ENCODE measurements at places on chromosomes 7 and 10. TPM values are rescaled to one million over a fixed set of nuclear protein-coding genes. Genes with fewer than 3 reads are reported as not detected.

DNA sequence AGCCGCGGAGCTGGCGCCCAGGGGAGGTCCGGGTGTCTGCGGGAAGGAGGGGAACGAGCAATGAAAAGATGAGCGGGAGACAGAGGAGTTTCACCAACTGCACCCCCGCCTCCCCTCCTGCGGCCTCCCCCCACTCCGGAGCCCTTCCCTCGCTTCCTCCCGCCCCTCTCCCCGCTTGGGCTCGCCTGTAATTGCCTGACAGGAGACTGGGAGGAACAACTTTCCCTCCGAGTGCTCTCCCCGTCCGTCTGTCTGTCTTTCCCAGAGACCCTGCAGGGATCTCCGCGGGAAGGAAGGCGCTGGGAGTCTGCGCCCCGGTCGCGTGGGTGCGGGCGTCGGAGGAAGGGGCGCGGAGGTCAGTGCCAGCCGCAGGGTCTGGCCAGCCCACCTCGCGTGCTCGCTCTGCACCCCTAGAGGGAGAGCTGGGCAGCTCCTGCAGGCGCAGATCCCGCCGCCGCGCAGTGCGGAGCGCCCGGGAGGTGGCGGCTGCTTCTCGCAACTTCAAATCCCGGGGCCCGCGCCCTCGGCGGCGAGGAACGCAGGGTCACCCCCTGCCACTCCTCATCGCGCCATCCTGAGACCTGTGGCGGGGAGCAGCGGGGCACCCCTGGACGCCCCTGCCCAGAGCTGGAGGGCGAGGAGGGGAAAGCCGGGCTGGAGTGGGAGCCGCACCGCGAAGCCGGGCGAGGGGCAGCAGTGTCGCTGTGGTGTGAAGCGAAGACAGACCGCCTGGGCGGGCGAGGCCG is 511 bp upstream of the NRP1 start:
- H3K4me1 ChIP-seq = peaks cover 12% of the 10 kb centered on the region
- DNase-seq = peak; percentile 21
- no peak overlapping the region for H3K27ac ChIP-seq
- no peak overlapping the region for H3K4me3 ChIP-seq

DNA sequence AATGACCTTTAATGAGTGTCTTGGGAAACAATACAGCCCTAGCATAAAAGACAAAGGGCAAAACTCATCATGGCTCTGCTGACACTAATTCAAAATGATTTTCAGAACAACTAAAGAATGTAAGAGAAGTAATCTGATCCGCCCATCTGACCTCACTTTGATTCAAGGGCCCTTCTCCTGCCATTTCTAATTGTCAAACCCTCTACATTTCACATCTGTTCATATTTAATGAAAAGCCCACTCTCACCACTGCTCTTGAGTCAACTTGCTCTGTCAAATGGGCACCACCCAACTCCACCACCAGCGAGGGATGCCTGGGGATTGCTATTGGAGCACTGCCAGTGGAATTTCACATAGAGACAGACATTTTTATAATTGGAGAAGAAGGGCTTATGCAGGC is 639.2 kb downstream of the KCNMA1 start:
- H3K27me3 ChIP-seq = no peaks in the 10 kb centered on the region
- no peaks in the 10 kb centered on the region for H3K36me3 ChIP-seq
- no peak overlapping the region for H3K27ac ChIP-seq
- H3K4me1 ChIP-seq = no peaks in the 10 kb centered on the region
- H3K4me3 ChIP-seq = no peak overlapping the region
- DNase-seq = no peak

- no peaks in the 10 kb centered on the region for H3K27me3 ChIP-seq
- H3K4me3 ChIP-seq = no peak overlapping the region
- no peaks in the 10 kb centered on the region for H3K4me1 ChIP-seq
- DNase-seq = peak; percentile 59
Observed at GRCh38 chr10:30002426-30003266, 56.7 kb downstream of the JCAD start.

DNA sequence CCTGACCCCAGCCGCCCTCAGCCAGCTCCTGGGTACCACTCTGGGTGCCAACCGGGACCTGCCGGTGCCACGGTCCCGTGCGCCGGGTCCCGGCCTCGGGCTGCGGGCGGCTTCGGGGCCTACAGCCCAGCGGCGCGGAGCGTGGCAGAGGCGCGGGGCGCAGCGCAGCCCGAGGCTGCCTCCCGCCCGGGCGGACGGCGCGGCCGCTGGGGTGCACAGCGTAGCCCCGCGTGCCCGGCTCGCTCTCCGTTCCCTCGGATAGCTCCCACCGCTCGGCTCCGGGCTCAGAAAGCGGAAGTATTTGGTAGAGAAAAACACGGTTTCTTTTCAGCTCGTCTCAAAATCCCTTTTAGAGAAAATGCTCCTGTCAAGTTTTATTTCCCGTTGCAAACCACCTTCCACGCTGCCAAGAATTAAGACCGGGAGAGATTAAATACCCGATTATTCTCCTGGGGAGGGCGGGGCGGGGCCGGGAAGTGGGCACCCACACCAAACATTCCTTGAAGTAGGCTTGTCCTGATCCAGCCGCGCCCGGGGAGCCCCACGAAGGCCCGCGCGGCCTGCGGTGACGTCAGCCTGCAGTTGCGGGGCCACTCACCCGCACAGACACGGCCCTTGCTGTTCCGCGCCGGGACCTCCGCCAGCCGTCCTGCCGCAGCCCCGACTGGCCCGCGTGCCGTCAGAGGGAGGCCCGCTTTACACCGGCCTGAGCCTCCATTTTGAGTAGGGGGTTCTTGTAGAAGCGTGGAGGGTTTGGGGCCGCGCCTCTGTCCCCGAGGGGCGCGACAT is 7.2 kb downstream of the HOXA13 start:
- no peaks in the 10 kb centered on the region for H3K36me3 ChIP-seq
- no peak for DNase-seq
- peaks cover 78% of the 10 kb centered on the region for H3K27me3 ChIP-seq
- peak overlapping the region; percentile 14 for H3K4me3 ChIP-seq

DNA sequence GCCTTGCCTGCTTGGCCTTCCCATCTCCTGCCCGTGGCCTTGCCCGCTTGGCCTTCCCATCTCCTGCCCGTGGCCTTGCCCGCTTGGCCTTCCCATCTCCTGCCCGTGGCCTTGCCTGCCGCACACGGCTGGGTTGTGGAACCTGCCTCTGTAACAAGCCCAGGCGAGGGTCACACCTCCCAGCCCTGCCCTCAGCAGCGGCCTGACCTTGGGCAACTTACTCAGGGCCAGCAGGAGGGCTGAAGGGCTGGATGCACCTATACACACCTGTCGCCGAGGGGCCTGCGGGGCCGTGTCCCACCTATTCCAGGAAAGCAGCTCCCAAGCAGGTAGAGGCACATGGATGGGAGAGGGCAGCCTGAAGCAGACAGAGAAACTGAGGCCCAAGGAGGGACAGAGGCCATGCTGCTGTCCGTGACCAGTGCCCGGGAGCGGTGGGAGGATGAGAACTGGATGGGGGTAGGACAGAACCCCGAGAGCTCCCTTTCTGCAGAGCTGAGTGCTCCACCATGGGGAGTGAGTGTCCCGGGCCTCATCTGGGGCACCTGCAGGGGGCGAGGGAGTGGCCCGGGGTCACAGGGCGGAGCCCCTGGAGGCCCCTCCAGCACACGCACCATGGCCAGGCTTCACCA is 277.6 kb downstream of the ELFN1 start:
- DNase-seq = no peak
- no peak overlapping the region for H3K4me3 ChIP-seq
- H3K4me1 ChIP-seq = peaks cover 17% of the 10 kb centered on the region
- no peaks in the 10 kb centered on the region for H3K27me3 ChIP-seq
- H3K36me3 ChIP-seq = no peaks in the 10 kb centered on the region
- no peak overlapping the region for H3K27ac ChIP-seq

DNA sequence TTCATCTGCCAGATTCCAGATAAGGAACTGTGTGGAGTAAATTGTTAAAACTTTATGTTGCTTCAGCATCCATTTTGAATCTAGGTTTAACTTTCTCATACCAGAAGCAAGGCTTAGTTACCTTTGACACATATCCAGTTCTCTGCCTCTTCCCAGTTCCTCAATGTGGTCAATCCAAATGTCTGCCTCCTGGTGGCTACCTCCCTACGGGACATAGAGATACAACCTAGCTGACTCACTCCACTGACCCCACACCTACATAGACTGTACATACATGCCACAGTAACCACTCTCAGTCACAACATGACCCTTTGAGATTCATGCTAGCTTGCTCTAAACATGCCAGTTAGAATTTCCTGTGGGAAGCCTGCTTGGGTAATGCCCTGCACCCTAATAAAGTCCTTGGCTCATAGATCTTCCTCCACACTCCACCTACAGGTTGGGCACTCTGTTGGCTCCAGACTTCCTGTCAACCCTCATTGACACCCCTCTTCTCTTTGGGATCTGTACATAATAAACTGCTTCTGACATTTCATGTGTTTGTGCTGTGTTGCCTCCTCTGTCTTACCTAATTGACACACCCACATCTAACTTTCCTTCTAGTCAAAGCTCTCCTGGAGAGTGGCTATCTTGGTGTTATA is 278.1 kb downstream of the HTR7 start:
- no peaks in the 10 kb centered on the region for H3K36me3 ChIP-seq
- no peaks in the 10 kb centered on the region for H3K27me3 ChIP-seq
- H3K4me3 ChIP-seq = no peak overlapping the region
- DNase-seq = no peak

GRCh38 chr7:38280707-38281106 is 7.3 kb upstream of the TARP start:
- DNase-seq = no peak
- no peaks in the 10 kb centered on the region for H3K4me1 ChIP-seq
- H3K27ac ChIP-seq = no peak overlapping the region
- H3K4me3 ChIP-seq = no peak overlapping the region

GRCh38 chr7:92802406-92802805 is 34.0 kb downstream of the CDK6 start:
- no peak overlapping the region for H3K27ac ChIP-seq
- DNase-seq = no peak
- H3K4me1 ChIP-seq = no peaks in the 10 kb centered on the region
- no peak overlapping the region for H3K4me3 ChIP-seq

DNA sequence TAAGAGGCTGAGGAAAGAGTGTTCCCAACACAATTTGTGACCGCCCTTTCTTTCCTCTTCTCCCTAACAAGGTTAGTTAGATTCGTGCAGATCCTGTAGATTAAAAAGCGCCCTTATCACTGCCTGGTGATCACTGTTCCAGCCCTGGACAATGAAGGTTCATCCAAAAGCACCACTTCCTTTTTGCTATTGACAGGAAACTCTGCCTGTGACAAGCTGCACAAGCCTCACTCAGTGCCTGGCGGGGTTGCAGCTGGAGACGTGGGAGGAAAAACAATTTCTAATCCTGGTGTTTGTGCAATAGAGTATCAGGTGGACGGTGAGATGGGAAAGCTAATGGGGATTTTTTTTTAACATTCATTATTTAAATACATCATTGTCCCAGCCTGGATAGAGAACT is 105.9 kb upstream of the CAV2 start:
- no peak for DNase-seq
- H3K4me3 ChIP-seq = no peak overlapping the region
- no peak overlapping the region for H3K27ac ChIP-seq
- no peaks in the 10 kb centered on the region for H3K36me3 ChIP-seq
- no peaks in the 10 kb centered on the region for H3K4me1 ChIP-seq

DNA sequence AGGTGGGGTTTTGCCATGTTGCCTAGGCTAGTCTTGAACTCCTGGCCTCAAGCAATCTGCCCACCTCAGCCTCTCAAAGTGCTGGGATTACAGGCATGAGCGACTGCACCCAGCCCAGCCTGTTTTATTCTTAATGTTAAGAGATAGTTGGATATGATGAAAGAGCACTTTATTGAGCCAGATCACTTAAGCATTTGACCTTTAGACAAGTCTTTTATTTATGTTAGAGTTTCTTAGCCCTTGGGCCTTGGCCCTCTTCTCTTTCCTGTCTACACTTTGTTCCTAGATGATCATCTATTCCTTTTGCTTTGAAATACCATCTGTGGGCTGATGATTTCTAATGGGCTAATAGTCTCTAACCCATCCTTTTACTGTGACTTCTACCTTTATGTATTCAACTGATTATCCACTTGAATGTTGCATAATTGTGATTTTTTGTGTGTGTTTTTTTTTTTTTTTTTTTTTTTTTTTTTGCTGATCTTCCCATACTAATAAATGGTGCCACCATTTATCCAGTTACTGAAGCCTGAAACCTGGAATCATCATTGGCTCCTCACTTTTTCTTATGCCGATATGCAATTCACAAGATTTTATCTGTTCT is 34.8 kb downstream of the BTRC start:
- no peaks in the 10 kb centered on the region for H3K27me3 ChIP-seq
- H3K36me3 ChIP-seq = no peaks in the 10 kb centered on the region
- no peak for DNase-seq
- H3K4me1 ChIP-seq = no peaks in the 10 kb centered on the region

GRCh38 chr7:79790656-79791262 is 337.3 kb upstream of the MAGI2 start:
- H3K27me3 ChIP-seq = no peaks in the 10 kb centered on the region
- no peak overlapping the region for H3K27ac ChIP-seq
- H3K4me3 ChIP-seq = no peak overlapping the region

DNA sequence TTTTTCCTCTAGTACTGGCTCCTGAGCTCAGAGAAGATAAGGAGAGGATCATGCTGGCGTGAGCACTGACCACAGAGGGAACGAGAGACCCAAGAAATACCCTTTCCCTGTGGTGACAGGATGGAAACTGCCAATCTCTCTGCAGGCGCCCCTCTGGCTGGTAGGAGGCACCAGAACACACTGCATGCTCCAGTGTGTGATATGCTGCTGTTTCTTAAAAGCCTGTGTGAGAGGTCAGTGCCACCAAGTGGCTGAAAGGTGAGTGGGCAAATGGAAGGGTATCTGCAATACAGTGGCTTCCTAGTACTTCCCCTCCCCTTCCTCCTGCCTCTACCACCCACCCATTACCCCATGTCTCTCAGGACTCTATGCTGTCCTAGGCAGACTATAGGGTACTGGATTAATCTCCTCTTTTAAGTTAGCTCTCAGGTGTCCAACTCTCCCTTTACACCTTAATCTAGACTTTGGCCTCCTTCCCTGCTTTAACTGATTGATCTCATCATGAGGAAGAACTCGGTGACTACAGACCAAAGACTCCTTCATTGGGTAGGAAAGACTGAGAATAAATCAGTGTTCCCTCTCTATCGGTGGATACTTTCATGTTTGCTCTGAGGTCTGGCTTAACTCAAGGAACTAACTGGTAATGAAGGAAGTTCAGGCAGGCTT is 283.6 kb downstream of the ADRA2A start:
- H3K27me3 ChIP-seq = no peaks in the 10 kb centered on the region
- H3K27ac ChIP-seq = no peak overlapping the region
- DNase-seq = no peak
- no peak overlapping the region for H3K4me3 ChIP-seq
- H3K36me3 ChIP-seq = no peaks in the 10 kb centered on the region

DNA sequence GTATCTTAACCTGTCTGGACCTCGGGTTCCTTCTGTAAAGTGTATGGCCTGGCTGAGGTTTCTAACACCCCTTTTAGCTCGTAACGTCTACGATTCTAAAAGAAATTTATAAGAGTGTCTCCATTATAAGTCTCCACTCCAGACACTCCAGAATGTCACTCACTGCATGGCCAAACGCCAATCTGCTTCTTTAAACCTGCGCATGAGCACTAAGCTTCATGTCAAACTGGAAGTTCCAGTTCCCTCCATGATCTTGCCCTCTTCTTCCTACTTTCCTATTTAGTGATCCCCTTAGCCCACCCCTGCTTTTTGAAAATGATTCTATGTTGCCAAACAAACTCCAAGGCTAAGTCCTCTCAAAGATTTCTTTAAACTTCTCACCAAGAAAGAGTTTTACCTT is 241.4 kb upstream of the NPVF start:
- H3K27ac ChIP-seq = no peak overlapping the region
- no peak overlapping the region for H3K4me3 ChIP-seq
- no peak for DNase-seq
- H3K27me3 ChIP-seq = no peaks in the 10 kb centered on the region
- H3K36me3 ChIP-seq = no peaks in the 10 kb centered on the region
- no peaks in the 10 kb centered on the region for H3K4me1 ChIP-seq

Gene UNC5B
- 0.08 TPM for total RNA-seq

Gene FFAR4
- not detected for total RNA-seq

Gene OR6V1
- total RNA-seq = not detected
